Kidney capillary endothelial cell (primary cell): ENCODE measurements at places on chromosomes 1 and 21.

DNA sequence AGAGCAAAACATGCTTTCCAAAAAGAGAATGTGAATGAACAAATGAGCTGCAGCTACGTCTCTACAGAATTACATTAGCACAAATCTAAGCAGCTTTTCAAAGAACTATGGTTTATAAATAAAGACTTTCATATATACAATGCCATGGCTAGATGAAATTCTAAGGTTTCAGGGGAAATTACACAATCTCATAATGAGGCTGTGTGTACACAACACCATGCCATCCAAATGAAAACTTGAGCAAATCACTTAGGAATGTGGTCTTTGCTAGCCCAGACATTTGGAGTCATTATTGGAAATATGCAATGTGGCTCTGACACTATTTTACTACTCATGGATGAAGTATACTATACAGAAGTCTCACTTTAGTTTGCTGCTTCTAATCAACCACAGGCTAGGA is 37.5 kb downstream of the SPAG17 start:
- DNase-seq = no peak

- DNase-seq = no peak
These were observed 13.9 kb downstream of the C1orf174 start for GRCh38 chr1:3886106-3886670.

DNA sequence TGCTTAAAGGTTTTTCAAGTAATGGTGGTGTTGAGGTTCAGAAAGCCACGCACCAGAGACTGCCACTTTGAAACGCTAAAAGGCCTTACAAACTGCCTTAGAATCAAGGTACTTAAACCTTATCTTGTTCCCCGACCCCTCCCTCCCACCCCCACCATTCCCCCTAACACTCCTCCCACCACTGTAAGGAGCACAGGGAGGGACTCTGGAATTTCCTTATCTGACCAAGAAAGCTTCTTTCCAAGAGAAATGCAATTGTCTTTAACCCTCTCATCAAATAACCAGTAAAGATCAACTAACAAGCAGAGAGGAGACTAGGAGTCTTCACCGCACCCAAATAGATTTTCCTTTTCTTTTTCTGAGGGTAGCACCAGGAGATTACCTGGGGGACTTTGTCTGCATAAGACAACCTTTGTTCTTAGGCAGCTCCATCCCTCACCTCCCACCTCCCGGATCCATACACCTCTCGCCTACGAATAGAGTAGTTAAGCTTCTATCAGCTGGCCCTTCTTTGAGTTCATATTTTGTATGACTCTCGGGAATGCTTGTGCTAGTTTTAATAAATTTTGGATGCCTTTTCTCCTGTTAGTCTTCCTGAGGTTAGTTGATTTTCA is 137.7 kb upstream of the ADGRL2 start:
- no peak for DNase-seq

GRCh38 chr1:93374334-93375106 is 28.8 kb downstream of the DR1 start:
- DNase-seq = no peak
